ENCODE measurements at places on chromosomes 1 and 21. TPM values are rescaled to one million over a fixed set of nuclear protein-coding genes. Genes with fewer than 3 reads are reported as not detected.
A peak's percentile ranks its signal among the peaks of the same experiment; 100 is the strongest.

GRCh38 chr1:111990878-111991718 is 1.6 kb upstream of the KCND3 start:
- peak; percentile 12 for DNase-seq

- DNase-seq: peak; percentile 55
Observed at GRCh38 chr1:23559985-23560741, 862 bp upstream of the ID3 start.

GPA33 gene
- 2.5 TPM for polyA plus RNA-seq

GRCh38 chr1:6538956-6539355 is 15.4 kb downstream of the NOL9 start:
- no peak for DNase-seq

- no peak for DNase-seq
Observed at GRCh38 chr1:10623686-10624145, 149.0 kb downstream of the PEX14 start.

DDAH1 gene
- polyA plus RNA-seq: not detected

LCE2C gene
- not detected for polyA plus RNA-seq

DNA sequence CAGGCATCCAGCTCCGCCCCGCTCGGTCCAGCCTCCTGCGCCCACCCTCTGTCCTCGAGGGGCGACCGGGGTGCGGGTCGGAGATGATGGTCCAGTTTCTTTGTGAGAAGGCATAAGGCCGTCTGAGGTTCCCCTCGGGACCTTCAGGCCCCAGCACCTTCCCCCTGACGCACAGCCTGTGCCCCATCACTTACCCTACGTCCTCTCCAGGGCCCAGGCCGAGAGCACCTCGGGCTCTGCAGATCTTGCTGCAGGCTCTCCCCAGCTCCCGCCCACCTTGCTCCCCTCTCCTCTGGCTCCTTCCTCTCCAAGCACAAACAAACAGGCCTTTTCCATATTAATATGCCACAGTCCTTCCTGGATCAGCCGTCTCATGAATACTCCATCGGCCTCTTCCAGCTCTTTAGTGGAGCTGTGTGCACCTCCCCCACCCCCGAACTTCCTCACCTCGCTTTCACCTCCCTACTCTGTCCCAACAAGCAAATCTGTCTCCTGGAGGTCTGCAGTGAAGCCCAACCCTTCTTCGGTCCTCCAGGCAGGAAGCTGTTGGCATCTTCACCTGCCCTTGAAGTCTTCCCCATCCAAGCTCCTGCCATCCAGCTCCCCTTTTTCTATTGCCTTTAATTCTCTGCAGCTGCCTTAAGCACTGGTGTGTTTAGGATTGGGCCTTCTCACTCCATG is 448 bp upstream of the COL9A2 start:
- peak; percentile 44 for DNase-seq
